Activated T-helper 1 cell treated with anti-CD3 and anti-CD28 coated beads, Interleukin-12 subunit alpha, Interleukin-12 subunit beta, Interleukin-2, Interleukin-4 antibody, amounts not matched to agents 30 ng/mL and 10 ng/mL and 1 ng/mL, durations not matched to agents 14 hours and 24 hours and 36 hours (primary cell): ENCODE measurements at places on chromosomes 7 and 10.

GRCh38 chr7:4783292-4783652 lies 7.8 kb downstream of the AP5Z1 start:
- H3K4me1 ChIP-seq = peaks cover 3% of the 10 kb centered on the region
- DNase-seq = no peak
- no peak overlapping the region for H3K4me3 ChIP-seq
- peaks cover 10% of the 10 kb centered on the region for H3K36me3 ChIP-seq
- no peaks in the 10 kb centered on the region for H3K27me3 ChIP-seq

- no peaks in the 10 kb centered on the region for H3K4me1 ChIP-seq
- no peak for DNase-seq
- H3K36me3 ChIP-seq = no peaks in the 10 kb centered on the region
- H3K4me3 ChIP-seq = no peak overlapping the region
- peaks cover 5% of the 10 kb centered on the region for H3K27me3 ChIP-seq
Measured at GRCh38 chr7:73341877-73342276, 13.9 kb downstream of the FKBP6 start.

DNA sequence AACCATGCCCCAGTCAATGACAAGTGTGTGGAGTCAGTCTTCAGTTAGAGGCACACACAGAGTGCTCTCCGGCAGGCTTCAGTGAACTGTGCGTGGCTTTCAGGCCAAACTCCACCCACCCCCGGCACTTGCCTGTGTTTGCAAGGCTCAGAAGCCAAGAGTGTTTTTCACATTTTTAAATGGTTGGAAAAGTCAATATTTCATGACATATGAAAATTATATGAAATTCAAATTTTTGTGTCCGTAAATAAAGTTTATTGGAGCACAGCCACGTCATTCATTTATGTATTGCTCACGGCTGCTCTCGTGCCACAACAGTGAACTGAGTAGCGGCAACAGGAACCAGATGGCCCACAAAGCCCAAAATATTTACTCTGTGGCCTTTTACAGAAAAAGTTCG lies 104.7 kb downstream of the SFMBT2 start:
- no peak overlapping the region for H3K4me3 ChIP-seq
- H3K27ac ChIP-seq = no peak overlapping the region
- peaks cover 24% of the 10 kb centered on the region for H3K36me3 ChIP-seq
- peaks cover 21% of the 10 kb centered on the region for H3K4me1 ChIP-seq
- no peaks in the 10 kb centered on the region for H3K27me3 ChIP-seq
- no peak for DNase-seq

- H3K4me1 ChIP-seq = peaks cover 7% of the 10 kb centered on the region
- no peak overlapping the region for H3K4me3 ChIP-seq
- DNase-seq = no peak
- peaks cover 6% of the 10 kb centered on the region for H3K27me3 ChIP-seq
- no peak overlapping the region for H3K27ac ChIP-seq
- peaks cover 6% of the 10 kb centered on the region for H3K36me3 ChIP-seq
Measured at GRCh38 chr7:22874904-22875303, 52.3 kb upstream of the TOMM7 start.

DNA sequence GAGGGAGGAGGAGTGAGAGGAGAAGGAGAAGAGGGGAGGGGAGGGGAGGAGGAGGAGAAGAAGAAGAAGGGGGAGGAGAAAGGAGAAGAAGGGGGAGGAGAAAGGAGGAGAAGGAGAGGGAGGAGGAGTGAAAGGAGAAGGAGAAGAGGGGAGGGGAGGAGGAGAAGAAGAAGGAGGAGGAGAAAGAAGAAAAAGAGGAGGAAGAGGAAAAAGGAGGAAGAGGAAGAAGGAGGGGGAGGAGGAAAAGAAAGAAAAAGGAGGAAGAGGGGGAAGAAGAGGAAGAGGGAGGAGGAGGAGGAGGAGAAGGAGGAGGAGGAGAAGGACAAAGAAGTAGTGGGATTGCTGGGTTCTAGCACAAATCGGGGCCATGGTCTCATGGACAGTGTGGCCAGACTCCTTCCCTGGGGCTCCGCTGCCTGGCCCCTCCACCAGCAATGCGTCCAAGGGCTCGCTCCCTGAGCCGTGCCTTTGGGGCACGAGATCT lies 4.2 kb upstream of the MAFK start:
- no peak for DNase-seq
- no peaks in the 10 kb centered on the region for H3K4me1 ChIP-seq
- H3K27me3 ChIP-seq = peaks cover 13% of the 10 kb centered on the region
- no peaks in the 10 kb centered on the region for H3K36me3 ChIP-seq
- H3K27ac ChIP-seq = no peak overlapping the region

GRCh38 chr10:3924344-3924743 lies 139.3 kb upstream of the KLF6 start:
- DNase-seq = no peak
- H3K27me3 ChIP-seq = no peaks in the 10 kb centered on the region
- no peak overlapping the region for H3K27ac ChIP-seq
- peaks cover 17% of the 10 kb centered on the region for H3K4me1 ChIP-seq
- H3K4me3 ChIP-seq = no peak overlapping the region

GRCh38 chr10:108817584-108817983 lies 1105.7 kb downstream of the XPNPEP1 start:
- no peaks in the 10 kb centered on the region for H3K36me3 ChIP-seq
- H3K27ac ChIP-seq = no peak overlapping the region
- no peak for DNase-seq
- no peaks in the 10 kb centered on the region for H3K27me3 ChIP-seq

- H3K4me3 ChIP-seq = no peak overlapping the region
- no peak for DNase-seq
- H3K27ac ChIP-seq = no peak overlapping the region
- H3K36me3 ChIP-seq = no peaks in the 10 kb centered on the region
- H3K27me3 ChIP-seq = no peaks in the 10 kb centered on the region
- no peaks in the 10 kb centered on the region for H3K4me1 ChIP-seq
Measured at GRCh38 chr10:18185621-18186020, 45.4 kb downstream of the CACNB2 start.

- no peaks in the 10 kb centered on the region for H3K4me1 ChIP-seq
- H3K36me3 ChIP-seq = no peaks in the 10 kb centered on the region
- DNase-seq = no peak
- no peak overlapping the region for H3K27ac ChIP-seq
Measured at GRCh38 chr7:45178241-45179225, 20.9 kb downstream of the RAMP3 start.

GRCh38 chr10:78472551-78472890 lies 438.9 kb downstream of the RPS24 start:
- no peaks in the 10 kb centered on the region for H3K4me1 ChIP-seq
- no peak for DNase-seq
- H3K4me3 ChIP-seq = no peak overlapping the region
- H3K27ac ChIP-seq = no peak overlapping the region
- H3K27me3 ChIP-seq = no peaks in the 10 kb centered on the region

DNA sequence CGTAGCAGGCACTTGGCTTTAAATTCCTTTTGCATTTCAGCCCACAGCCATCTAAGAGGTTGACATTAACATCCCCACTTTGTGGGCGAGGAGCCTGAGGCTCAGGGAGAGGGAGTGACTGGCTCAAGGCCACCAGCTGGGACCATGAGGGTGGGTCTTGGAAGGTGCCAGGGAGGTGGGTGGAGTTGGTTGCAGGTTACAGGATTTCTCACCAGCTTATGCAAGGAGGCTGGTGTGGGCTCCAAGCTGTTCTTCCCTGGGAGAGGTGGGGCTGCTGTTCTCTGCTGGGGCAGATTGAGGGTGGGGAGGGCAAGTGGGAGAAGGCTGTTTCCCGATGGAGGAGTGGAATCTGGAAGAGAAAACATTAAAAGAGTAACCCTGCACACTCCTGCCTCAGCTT lies 14.1 kb upstream of the C10orf95 start:
- peaks cover 31% of the 10 kb centered on the region for H3K4me1 ChIP-seq
- H3K27me3 ChIP-seq = peaks cover 1% of the 10 kb centered on the region
- no peak overlapping the region for H3K27ac ChIP-seq
- H3K36me3 ChIP-seq = peaks cover 5% of the 10 kb centered on the region
- no peak overlapping the region for H3K4me3 ChIP-seq

DNA sequence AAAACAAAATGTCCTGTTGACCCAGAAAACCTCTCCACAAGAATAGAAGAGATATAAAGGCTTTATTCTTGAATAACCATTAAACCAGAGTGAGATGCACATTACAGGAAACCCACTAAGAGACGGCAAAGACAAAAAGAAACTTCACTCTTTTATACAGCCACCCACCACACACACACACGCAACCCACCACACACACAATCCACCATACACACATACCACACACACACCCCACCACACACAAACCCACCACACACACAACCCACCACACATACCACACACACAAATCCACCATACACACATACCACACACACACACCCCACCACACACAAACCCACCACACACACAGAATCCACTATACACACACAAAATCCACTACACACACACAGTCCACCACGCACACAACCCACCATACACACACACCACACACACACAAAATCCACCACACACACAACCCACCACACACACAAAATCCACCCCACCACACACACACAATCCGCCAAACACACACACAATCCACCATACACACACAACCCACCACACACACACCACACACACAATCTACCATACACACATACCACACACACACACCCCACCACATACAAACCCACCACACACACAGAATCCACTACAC lies 9.5 kb upstream of the REPIN1 start:
- DNase-seq = no peak
- H3K27ac ChIP-seq = no peak overlapping the region
- H3K27me3 ChIP-seq = no peaks in the 10 kb centered on the region
- H3K36me3 ChIP-seq = peaks cover 3% of the 10 kb centered on the region

GRCh38 chr10:44832595-44833390 lies 78.3 kb upstream of the TMEM72 start:
- H3K4me1 ChIP-seq = no peaks in the 10 kb centered on the region
- no peaks in the 10 kb centered on the region for H3K36me3 ChIP-seq
- no peak overlapping the region for H3K27ac ChIP-seq
- peaks cover 2% of the 10 kb centered on the region for H3K27me3 ChIP-seq
- no peak overlapping the region for H3K4me3 ChIP-seq

DNA sequence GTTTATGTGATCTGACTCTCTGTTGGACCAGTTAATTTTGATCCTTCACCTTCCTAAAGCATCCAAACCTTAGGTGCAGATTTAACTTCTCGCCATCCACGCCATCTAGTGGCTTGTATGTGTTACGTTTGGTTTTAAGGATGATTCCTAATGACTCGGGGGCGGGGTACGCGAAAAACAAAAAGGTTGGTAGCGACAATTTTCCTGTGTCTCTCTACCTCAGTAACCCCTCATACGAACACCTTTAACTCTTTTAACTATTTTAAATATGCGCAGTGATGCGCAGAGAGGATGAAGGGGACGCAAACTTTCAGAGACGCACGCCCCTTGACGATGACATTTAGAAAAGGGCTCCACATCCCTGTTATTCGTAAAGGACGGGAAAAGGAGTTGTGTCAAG lies 714 bp upstream of the KCND2 start:
- peaks cover 34% of the 10 kb centered on the region for H3K27me3 ChIP-seq
- H3K4me1 ChIP-seq = peaks cover 8% of the 10 kb centered on the region
- no peak for DNase-seq

- no peaks in the 10 kb centered on the region for H3K27me3 ChIP-seq
- no peaks in the 10 kb centered on the region for H3K4me1 ChIP-seq
- no peak for DNase-seq
- no peak overlapping the region for H3K27ac ChIP-seq
- no peak overlapping the region for H3K4me3 ChIP-seq
Measured at GRCh38 chr10:56505555-56505954, 144.5 kb upstream of the ZWINT start.

GRCh38 chr7:82805527-82805960 lies 357.1 kb downstream of the PCLO start:
- no peaks in the 10 kb centered on the region for H3K36me3 ChIP-seq
- DNase-seq = no peak
- no peak overlapping the region for H3K4me3 ChIP-seq
- H3K27me3 ChIP-seq = no peaks in the 10 kb centered on the region
- H3K4me1 ChIP-seq = no peaks in the 10 kb centered on the region
- no peak overlapping the region for H3K27ac ChIP-seq

- peaks cover 94% of the 10 kb centered on the region for H3K4me1 ChIP-seq
- no peaks in the 10 kb centered on the region for H3K27me3 ChIP-seq
- peaks cover 50% of the 10 kb centered on the region for H3K36me3 ChIP-seq
- H3K4me3 ChIP-seq = peak overlapping the region; percentile 74
- peak overlapping the region; percentile 97 for H3K27ac ChIP-seq
Measured at GRCh38 chr10:14588084-14588937, 186.4 kb downstream of the FAM107B start.

DNA sequence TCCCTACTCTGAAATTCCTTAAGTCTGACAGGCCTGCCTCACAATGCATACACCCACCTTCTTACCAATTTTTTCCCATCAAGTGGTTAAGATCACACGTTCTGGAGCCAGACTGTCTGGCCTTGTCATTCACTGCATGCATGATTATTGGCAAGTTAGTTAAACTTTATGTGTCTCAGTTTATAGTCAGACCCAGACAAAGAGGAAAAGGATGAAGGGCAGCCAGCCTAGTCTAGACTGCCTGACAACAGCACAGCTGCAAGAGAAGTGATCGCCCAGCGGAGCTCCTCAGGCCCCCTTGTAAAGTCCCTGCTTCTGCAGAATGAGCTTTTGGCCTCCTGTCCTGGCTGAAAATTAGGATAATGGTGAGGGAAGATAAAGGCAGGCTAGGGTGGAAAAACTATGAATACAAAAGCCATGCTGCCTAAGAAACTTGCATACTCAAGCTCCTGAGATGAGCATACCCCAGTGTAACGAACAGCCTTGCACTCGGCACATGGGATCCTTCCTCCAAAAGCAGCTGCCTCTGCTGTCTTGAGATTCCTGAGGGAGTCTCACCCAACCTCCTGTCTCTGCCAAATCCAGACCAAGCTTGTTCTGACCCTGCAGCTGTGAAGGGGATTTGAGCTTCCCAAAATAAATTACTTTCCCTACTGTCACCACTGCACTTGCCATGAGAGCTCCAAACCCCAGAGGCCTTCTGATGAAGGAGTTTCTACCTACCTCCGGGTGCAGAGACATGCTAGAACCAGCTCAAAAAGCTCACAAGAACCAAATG lies 26.7 kb upstream of the MRLN start:
- H3K36me3 ChIP-seq = no peaks in the 10 kb centered on the region
- no peak for DNase-seq
- peaks cover 4% of the 10 kb centered on the region for H3K27me3 ChIP-seq
- no peaks in the 10 kb centered on the region for H3K4me1 ChIP-seq
- no peak overlapping the region for H3K27ac ChIP-seq

DNA sequence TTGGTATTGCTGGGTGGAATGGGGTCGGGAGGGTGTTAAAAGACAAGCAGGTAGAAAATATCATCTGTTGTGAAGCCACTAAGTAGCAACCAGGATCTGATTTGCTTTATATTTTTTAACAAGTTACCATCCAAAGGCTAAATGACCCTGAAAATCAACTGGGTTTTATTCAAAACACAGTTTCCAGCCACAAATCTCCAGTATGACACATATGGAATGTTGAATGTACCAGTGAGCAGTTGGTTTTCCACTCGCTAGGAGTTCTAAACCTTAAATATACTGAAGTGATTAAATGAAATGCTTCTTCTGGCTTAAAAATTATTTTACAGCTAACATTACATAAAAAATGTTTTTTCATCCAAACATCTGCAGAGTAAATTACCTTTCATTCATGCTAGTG lies 112.5 kb downstream of the PDE1C start:
- no peak overlapping the region for H3K4me3 ChIP-seq
- H3K27ac ChIP-seq = no peak overlapping the region
- no peaks in the 10 kb centered on the region for H3K36me3 ChIP-seq
- H3K4me1 ChIP-seq = no peaks in the 10 kb centered on the region
- no peak for DNase-seq

- no peaks in the 10 kb centered on the region for H3K4me1 ChIP-seq
- no peak for DNase-seq
- H3K27ac ChIP-seq = no peak overlapping the region
- no peak overlapping the region for H3K4me3 ChIP-seq
- no peaks in the 10 kb centered on the region for H3K27me3 ChIP-seq
- H3K36me3 ChIP-seq = no peaks in the 10 kb centered on the region
Measured at GRCh38 chr7:89554209-89554608, 600.1 kb upstream of the STEAP1 start.
